ENCODE measurements at places on chromosomes 2 and 18.

DNA sequence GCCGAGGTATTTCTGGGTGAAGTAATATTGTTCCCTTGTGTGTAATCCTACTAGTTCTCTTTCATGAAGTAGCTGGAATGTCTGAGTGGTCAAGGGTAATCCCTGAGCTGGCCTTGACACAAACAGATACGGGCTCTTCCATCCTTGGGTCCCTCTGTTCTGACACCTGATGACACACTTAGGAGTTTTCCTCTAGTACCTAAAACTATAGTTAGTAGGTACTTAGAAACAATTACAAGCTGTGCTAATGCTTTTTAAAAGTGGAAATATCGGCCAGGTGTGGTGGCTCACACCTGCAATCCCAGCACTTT is 59.2 kb upstream of the IL1R1 start:
- DNase-seq = no peak

GRCh38 chr2:152626911-152627339 is 90.3 kb downstream of the PRPF40A start:
- no peak for DNase-seq

DNA sequence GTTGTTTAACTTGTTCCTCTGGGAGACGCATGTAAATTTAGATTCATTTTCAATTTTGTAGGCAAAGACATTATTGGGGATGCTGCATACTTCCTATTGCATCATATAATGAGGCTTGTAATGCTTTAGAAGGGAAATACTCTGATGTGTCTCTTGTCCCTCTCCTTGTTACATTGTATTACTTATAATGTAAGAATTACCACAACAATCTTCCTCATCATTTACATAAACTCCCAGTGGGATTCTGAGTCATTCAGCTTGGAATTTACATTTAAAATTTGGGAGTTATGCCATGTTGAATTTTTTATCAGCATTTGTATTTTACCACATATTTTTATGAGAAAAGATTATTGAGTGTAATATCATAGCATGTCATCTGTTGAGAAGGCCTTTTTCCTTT is 963.4 kb upstream of the NRXN1 start:
- DNase-seq = no peak

- no peak for DNase-seq
Measured at GRCh38 chr2:100606332-100606725, 43.5 kb downstream of the PDCL3 start.

DNA sequence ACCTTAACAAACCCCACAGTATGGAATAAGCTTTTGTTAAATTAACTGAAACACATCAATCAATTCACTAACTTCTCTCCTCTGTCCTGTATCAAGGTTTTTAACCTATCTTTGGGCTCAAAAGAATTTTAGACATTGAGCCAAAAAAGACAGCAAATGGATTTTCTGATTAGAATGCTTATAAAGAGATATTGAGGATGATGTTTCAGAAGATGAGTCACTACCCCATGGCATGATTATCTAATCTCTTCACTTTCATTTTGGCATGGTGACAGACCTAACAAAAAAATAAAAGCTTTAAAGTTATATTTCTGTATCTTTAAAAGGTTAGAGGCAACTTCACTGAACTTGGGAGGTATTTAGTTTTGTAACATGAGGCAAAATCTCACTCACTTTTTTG is 55.5 kb downstream of the SGPP2 start:
- no peak for DNase-seq

DNA sequence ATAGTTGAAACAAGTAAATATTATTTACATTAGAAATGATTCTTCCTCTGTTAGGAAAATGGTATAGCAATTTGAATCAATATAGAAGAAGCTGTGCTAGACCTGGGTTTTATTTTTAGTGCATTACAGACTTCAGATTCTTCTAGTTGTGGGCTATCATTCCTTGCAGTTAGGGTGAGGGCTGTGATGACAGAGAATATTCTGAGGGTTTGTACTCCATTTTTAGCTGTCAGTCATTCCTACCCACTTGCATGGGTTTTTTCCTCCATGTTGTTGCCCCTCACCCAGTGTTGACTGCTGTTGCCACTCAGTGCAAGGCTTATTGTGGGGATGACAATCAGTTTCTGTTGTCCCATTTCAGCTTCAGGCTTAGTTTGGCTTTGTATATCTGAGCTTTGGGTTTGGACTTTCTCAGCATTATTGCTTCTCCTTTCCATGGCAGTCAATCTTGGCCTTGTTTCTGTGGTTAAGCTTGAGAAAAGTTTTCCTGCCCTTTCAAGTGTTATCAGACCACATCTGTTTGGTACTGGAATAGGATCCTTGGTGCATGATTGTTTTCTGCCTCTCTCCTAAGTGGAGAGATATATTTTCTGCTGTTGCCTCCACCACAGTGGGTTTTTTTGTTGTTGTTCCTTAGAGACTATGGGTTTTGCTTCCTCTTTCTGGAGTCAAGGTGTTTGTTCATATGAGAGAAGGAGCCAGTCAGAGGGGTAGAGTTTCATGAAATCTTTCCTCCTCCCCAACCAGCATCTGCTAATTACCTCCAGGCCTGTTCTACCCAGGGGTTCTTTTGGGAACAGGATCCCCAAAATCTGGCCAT is 312.7 kb upstream of the CWC22 start:
- no peak for DNase-seq

DNA sequence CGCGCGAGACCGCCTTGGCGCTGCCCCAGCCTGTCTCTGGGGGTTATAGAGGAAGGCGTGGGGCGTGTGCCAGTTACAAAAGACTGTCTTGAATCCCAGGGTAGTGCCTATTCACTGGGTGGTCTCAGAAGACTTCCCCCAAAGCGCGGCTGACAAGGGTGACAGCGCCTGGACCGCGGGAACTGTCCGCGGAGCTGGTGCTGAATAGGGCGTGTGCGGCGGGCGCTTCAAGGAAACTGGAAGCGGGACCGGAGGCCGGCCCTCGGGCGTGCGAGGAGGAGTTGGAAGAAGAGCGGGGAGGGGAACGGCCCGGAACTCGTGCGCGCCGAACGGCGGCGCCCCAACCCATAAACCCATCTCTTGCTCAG is 2.3 kb downstream of the EGR4 start:
- peak; percentile 83 for DNase-seq

DNA sequence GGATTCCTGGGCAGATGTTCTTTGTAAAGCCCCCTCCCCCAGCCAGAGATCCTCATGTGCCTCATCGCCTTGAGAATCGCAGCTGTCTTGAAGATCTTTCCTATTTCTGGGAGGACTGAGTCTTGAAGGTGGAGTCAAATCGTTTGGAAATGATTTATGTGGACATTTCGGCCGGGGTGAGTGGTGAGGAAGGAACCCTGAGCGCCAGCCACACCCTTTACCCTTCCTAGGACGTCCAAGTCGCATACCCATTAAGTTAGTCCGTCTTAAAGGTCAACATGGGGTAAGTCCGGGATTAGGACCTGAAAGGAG is 84.9 kb upstream of the ZCCHC2 start:
- no peak for DNase-seq

GRCh38 chr2:165239230-165239629 is at the start of gene SCN2A:
Gene SCN2A (plus strand): TSS chr2:165239414. CDS start chr2:165295824, 56,410 bp downstream.
- no peak for DNase-seq

GRCh38 chr2:60998628-60999545 is 18.6 kb upstream of the PEX13 start:
- no peak for DNase-seq
